Activated T-helper 2 cell treated with anti-CD3 and anti-CD28 coated beads, Interferon-gamma antibody, Interleukin-2, Interleukin-4, amounts not matched to agents 10 μg/mL and 5 μg/mL and 100 μg/mL, durations not matched to agents 14 hours and 24 hours and 36 hours (primary cell): ENCODE measurements at places on chromosomes 1 and 21.

- DNase-seq: no peak
Observed at GRCh38 chr21:31922881-31923280, 50.1 kb downstream of the HUNK start.

- DNase-seq: no peak
Observed at GRCh38 chr1:234841281-234841680, 231.3 kb upstream of the IRF2BP2 start.

DNA sequence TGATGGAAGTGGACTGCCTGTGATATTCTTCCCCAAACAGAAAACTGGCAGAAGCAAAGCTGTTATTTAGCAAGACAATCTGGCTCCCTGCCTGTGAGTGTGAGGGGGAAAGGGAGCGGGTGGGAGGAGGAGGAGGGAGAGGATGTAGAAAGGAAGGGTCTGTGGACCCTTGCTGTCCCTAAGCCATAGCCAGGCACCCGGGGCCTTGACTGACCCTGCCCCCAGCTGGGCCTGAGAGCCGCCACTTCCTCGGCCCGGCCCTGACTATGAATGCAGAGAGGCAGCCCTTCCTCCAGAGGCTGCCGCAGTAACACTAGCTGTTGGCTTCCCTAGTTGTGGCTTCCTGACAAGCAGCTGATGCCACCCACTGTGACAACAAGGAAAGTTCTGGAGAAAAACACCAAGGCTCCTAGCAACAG, 13.9 kb downstream of the PLA2G2F start:
- DNase-seq: no peak

GRCh38 chr1:162026881-162027280, 3.2 kb upstream of the OLFML2B start:
- no peak for DNase-seq

GRCh38 chr1:9298282-9298681, 5.6 kb downstream of the SPSB1 start:
- DNase-seq: no peak

DNA sequence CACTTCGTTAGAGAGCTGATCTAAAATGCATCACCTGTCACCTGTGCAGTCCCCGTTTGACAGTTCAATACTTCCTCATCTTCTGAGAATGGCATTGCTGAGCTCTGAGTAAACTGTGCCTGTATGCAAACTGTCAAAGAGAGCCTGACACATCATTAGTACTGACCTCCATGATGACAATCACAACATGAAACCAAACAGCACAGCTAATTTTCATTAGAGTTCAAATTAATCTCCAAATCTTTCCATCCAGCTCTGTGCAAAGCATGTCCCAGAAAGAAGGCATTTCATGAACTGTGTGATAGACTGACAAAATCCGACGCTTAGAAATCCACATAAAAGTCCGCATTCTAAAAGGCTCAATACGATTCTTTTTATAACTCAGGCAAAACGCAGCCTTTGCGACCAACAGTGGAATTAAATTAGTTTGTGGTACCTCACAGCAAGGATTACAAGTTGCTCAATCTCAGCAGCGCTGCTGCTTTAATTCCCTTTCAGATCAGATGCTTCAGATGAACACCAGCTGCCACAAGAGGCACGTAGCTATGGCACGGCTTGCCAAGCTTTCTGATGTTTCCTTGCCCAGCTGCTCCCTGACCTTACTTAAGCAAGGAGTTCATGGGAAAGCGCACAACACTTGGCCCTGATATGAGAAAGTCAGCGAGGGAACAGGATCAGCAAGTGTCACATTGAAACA, 765.5 kb upstream of the PRMT6 start:
- DNase-seq: no peak

DNA sequence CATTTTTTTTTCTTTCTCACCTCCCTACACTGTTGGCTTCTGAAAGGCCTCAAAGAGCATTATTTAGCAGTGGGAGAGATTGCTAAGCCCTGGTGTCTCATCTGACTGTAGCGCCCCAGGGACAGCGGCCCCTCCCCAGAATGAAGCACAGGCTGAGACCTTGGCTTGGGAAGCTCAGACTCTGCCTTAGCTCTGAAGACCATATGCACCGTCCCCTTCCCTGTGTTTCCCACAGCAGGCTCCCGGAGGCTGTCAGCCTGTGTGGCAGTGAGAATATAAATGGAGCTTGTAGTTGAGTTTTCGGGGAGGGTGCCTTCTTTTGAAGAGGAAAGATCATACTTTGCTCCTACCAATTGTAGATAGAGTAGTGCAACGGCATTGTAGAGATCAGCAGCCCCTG, 25.3 kb downstream of the SMYD2 start:
- DNase-seq: no peak

DNA sequence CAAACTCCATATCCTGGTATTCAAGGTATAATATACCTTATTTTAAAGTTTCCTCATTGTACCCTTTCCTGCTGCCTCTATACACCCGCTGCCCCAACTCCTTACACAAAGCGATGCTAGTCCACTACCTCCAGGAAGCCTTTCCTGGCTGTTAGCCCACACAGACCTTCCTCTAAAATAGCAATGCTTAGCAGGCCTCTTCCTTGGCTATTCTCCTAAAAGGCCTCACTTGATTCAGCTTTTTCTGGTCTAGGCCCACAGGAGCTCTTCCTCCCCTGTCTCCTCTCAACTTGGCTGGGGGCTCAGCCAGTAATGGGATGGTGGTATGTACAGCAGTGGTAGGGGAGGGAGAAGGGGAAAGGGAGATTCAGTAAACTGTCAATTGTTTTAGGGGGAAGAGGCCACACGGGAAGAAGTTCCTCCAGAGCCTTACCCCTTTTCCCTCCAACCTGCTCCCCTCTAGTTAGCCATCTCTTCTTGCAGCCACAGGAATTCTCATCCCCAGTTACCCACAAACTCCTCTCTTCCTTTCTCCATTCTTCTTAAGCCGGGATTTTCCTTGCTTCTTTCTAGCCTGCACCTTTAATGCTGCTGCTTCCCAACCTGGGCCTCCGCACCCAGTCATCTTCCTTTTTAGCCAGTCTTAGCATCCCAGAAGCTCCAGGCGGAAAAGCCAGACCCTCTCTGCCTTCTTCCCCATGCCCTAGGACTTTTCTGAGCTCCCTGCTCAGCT, 2.6 kb downstream of the LRRC41 start:
- no peak for DNase-seq
